ENCODE measurements at places on chromosomes 7 and 10.

DNA sequence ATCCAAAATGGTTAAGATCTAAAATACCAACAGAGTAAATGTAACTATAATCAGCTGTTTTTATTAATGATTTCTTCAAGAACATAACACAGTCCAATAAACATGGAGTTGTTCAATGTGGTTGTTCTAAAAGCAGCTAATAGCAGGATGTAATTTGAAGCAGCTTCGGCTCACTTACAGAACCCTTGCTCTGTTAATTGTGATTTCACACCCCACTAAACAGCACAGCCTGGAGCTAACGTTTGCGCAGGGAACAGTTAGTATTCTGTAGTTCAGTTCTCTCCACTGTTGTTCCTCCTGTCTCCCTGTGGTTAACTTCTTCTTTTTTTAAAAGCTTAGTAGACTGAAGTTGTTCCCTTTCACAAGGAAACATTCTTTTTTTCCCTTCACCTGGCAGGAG lies 104.0 kb downstream of the GRM3 start:
- DNase-seq, result no peak

GRCh38 chr7:154953006-154953684 lies 49.8 kb downstream of the PAXIP1 start:
- DNase-seq, result peak; percentile 27

- no peak for DNase-seq
These were observed 43.0 kb downstream of the COL13A1 start for GRCh38 chr10:69844698-69845097.

- DNase-seq, result peak; percentile 54
These were observed 4.2 kb downstream of the SUN1 start for GRCh38 chr7:836429-836828.

GRCh38 chr10:16597656-16598055 lies 76.0 kb upstream of the C1QL3 start:
- DNase-seq, result peak; percentile 42

DNA sequence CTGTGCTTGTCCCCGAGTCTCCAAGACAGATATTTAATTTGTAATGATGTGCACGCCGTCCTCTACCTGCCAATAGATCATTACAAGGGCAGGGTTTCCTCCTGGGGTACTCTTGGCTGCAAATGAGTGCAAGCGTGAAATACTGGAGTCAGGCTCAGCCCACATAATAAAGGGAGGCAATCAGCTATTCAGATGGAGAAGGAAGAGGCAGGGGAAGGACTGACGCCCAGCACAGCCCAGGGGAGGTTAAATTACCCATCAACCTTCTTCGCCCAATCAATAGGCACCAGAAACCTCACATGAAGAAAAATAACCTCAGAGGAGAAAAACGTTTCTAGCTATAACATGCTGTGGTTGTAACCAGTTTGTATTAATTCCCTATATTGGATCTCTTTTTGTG lies 544.9 kb upstream of the ADARB2 start:
- DNase-seq, result no peak

- DNase-seq, result no peak
These were observed 48.0 kb downstream of the MALSU1 start for GRCh38 chr7:23347033-23347681.

DNA sequence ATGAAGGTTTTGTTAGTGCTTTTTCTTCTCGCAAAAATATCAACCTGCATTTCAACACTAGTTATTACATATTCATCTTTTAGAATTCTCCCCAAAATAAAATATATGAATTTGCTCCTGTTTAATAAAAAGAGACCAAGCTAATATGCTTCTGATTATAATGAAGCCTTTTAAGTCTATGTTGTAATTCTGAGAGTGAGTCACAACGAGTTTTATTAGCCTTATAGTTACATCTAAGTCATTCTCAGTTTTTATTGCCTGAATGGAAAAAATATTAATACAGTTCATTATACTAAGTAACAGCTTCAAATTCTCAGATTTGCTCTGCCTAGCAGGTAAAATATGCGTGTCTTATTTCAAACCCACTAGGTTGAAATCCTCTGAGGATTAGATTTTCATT lies 152.4 kb upstream of the CELF2 start:
- no peak for DNase-seq

DNA sequence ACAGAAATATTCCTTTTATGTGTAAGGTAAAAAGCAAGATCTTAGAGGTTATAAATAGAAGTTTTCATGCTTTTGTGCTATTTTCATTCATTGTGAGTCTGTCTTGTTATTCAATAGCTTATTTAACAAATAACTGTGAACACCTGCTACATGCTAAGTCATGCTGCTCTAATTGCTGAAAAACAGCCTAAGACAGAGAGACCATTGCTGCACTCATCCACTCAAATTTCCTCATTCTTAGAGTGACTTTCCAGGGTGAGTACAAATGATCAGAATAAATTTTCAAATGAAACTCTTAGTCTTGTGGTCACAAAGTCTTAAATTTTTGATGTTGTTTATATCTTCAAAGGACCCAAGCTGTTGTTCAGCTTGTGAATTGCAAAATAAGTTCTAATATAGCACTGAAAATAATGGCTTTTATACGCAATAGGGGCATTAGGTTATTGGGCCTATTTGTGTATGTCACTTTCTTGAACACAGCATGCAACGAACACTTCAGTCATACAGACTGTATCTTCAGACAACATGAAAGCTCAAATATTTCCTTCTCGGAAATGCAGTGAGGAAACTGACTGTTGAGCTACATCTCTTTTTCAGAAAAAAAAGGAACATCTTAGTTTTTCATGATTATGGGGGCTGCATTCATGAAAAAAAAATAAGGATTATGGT lies 247.9 kb upstream of the PCDH15 start:
- no peak for DNase-seq

- DNase-seq, result peak; percentile 27
These were observed 132.2 kb downstream of the CD36 start for GRCh38 chr7:80770675-80771081.

- peak; percentile 4 for DNase-seq
These were observed 120.4 kb upstream of the RAB11FIP2 start for GRCh38 chr10:118167056-118167700.

DNA sequence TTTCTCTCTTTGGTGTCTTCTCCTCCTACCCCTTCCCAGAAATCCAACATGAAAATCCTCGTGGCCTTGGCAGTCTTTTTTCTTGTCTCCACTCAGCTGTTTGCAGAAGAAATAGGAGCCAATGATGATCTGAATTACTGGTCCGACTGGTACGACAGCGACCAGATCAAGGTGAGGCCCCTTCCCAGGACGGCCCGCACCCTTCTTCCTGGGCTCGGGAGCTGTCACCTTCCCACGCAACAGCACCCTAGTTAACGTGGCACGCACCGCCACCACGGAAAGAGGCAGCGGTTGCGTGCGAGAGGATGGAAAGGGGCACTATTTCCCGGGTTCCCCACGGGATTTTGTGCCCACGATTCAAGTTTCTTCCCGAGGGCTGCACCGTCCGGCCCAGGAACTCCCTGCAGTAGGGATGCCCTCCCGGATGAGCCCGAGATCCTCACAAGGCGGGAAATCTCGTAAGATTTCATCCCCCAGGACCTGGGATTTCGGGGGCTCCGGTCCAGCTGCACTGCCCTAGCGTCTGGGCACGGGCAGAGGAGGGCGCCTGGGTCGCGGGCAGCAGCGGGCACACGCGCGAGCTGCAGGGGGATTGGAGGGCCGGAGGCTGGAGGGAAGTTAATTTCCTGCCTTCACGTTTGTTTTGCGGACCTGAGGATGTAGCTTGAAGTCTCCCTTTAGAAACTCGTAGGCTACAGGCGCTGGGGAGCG lies 834 bp downstream of the TAC1 start:
- DNase-seq, result no peak

DNA sequence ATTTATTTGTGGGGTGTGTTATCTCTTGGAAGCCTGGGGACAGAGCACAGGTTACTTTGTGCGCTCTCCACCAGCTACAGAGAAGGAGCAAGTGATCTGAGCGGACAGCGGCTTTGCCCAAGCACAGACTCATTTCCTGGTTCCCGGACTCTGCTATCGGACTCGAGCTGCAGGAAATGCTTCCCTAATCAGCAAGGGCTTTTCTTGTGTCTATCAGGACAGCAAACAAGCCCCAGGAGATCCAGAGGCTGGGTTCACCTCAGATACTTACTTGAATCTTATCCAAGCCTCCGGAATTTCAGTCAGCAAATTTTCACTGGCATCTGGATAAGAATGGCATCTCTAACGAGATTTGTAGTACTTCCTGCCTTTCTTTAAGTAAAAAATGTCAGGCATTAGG lies 27.8 kb downstream of the MRC1 start:
- peak; percentile 55 for DNase-seq

GRCh38 chr7:35463176-35463700 lies 209.3 kb upstream of the TBX20 start:
- DNase-seq, result no peak

GRCh38 chr7:5382281-5382892 lies 41.2 kb downstream of the TNRC18 start:
- peak; percentile 50 for DNase-seq

DNA sequence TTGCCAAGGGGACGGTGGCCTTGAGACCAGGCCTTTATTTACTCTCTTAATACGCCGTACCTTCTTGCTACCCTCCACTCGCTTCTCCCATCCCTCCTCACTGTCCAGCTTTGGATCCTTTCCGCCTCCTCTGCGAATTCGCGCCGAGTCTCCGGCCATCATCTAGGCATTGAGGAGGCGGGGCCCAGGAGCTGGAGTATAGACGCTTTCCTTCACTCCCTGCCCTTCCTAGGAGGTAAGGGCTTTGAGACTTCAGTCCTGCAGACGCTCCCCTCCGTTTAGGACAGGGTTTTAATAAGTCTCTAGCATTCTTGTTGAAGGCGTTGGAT lies 538 bp downstream of the TFAM start:
- DNase-seq, result peak; percentile 27

DNA sequence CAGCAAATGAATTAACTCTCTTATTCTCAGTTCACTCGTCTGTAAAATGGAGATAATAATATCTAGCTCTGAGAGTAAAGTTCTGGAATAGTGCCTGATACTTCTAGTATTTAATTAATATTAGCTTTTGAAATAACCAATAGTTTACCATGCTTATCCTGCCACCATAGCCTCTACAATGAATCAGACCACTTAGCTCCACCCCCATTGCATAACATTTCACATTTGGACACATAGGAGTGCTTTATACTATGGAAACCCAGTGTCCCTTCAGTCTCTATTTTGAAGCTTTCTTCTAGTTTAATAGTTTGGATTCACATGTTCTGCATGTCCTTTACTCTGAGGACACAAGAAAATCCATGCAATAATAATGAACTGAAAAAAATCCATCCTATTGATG lies 427.3 kb upstream of the C7orf33 start:
- no peak for DNase-seq

- no peak for DNase-seq
These were observed 514.8 kb upstream of the ADARB2 start for GRCh38 chr10:2252096-2252495.

GRCh38 chr10:121043124-121043849 lies 192.1 kb downstream of the WDR11 start:
- no peak for DNase-seq

GRCh38 chr7:5679048-5679812 lies 102.2 kb downstream of the RNF216 start:
- DNase-seq, result no peak

DNA sequence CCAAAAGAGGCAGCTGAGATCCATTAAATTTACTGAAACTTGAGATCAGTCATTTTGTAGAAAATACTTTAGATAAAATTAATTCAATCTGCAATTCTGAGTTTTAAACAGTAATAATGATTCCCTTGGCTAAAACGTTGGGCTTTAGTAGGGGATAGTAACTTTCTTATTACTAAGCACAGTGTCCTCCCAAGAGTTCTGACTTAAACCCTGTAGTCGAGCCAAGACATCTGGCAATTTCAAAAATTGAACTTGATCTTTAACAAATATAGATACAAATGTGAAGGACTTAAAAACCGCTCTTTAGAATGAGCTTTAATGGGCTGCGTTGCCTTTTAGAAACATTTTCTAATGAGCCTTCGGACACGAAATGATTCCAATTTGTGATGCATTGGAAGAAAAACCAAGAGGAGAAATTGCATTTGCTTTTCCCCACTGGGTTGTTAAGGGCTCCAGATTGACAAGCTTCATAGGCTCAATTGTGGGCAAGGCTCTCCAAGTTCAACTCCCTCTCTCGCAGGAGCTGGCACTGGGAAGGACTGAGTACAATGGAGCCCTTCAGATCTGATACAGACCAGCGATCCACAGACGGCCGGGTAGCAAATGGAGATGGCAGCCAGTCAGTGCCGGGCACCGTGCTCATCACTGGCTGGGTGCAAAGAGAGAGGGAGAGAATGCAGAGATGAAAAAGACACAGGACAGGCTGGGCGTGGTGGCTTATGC lies 921.3 kb upstream of the AUTS2 start:
- no peak for DNase-seq

DNA sequence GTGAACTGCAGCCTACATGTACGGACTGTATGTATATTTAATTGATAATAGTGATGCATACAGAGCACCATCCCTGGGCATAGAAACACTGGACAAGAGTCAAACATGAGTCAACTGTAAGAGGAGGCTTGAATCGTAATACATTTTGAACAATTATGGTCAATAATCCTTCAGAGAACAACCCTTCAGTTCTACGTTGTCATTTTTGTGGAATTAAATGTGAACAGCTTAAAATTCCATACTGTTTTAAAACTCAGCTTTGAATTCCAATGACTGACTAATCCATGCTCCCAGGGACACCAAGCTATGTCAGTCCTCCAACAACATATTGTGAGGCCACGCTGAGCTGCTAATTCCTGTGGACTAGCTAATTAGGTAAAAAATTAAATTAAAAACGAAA lies 41.5 kb upstream of the KMT2E start:
- peak; percentile 80 for DNase-seq

DNA sequence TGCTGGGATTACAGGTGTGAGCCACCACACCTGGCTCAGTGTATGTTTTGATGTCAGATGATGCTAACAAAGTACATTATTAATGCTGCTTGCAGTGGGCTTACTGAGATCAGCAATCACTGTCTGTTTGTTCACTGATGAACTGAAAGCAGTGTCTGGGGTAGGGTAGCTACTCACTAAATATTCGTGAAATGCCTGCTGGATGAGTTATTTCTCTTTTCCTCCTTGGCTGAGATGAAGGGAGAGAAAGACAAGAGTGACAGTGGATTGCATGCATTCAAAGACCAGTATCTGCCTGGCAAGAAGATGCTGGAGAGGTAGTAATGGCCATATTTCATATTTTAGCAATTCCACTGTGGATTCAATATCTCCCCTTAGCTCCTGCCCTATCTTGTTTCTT lies 32.3 kb downstream of the FAM107B start:
- DNase-seq, result no peak

GRCh38 chr7:92589056-92589455 lies 1.1 kb downstream of the FAM133B start:
- no peak for DNase-seq

- DNase-seq, result no peak
These were observed 2.3 kb downstream of the PRXL2A start for GRCh38 chr10:80410578-80411145.

Data from astrocyte of the spinal cord (primary cell).